Colonic mucosa (tissue), 4 donors: ENCODE measurements at places on chromosomes 4 and X. TPM values are rescaled to one million over a fixed set of nuclear protein-coding genes. Genes with fewer than 3 reads are reported as not detected.

DNA sequence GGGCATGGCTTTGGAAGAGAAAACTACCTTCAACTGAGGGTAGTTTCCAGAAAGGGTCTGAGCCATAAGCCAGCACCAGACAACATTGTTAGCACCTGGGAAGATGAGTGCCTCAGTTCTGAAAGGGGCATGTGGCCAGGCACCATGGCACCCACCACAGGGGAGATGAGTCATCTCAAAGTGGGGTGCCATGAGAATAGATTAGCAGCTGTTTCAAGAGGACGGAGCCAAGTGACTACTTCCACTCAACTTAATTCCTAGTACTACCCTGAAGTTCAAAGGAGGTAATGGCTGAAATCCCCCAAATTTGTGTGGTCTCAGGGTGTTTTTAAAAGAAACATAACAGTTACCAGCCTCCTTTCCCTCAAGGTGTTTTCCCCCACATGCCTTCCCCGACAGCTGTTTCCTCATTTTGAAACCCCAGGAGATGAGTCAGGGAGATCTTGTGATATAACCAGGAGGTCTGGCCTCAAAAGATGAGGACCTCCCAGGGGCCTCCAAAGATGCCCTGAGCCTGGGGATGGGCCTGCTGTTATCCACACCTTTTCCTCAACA lies 27.8 kb upstream of the FTHL17 start:
- no peak for DNase-seq

- no peak for DNase-seq
These were observed 246.7 kb downstream of the GPAT3 start for GRCh38 chr4:83782591-83782990.

GRCh38 chr4:143344041-143344440 lies 7.4 kb downstream of the GAB1 start:
- DNase-seq = no peak

- DNase-seq = peak; percentile 71
These were observed 6.2 kb upstream of the IQSEC2 start for GRCh38 chrX:53287493-53288138.

DNA sequence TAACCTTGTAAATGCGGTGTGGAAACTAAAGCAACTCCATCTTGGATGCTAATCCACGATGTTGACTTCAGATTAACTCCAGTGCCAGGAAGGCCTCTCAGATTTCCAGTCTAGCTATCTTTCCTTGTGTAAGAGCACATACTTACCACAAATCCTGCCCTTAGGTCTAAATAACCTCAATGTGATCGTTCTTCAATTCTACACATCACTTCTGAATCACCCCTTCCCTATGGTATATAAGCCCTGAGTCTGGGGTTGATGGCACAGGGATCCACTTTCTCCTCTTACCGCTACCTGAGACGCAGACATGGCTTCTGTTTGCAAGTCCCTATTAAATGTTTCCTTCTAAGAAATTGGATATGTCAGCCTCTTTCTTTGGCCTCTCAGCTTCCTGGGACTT lies 17.5 kb upstream of the ZNF41 start:
- no peak for DNase-seq

DNA sequence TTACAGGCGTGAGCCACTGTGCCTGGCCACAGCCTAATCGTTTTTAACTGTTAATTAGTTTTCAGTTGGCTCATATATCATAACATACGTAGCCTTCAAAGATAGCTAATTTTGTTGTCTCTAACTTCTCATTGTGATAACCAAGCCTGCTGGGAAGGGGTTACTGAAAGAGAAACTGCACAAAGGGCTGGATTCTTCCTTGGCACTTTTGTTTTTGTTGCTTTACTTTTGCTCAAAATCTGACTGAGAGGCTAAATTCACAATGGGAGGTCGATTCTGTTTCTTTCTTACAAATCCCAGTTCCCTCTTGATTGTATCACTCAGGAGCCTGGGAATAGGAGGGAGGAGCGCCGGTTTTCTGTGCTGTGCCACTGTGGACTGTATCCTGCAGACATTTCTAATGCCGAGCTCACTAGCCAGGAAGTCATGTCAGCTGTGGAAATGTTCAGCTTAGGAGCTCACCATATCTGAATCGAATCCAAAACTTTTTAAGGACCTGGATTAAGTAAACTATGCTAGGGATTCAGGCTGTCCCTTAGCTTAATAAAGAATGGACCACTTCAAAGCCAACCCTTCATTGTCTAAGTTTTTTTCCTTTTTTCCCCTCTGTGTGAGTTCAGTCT lies 120.5 kb upstream of the FAT1 start:
- DNase-seq = peak; percentile 32

DNA sequence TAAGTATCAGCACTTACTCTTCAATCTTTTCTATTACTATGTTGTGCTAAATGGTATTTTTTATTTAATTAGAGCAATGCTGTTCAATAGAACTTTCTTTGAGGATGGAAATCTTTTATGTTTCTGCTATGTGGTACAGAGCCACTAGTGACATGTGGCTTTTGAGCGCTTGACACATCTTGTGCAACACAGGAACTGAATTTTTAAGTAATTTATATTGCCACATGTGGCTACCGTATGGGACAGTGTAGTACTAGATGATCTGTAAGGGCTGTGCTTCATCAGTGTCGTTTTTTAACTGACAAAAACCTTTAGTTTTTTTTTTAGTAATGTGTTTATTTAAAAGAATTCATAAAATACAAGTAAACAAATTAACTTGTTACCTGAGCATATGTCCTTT lies 22.4 kb downstream of the HPRT1 start:
- no peak for DNase-seq

GRCh38 chr4:120009731-120010130 lies 56.9 kb downstream of the MAD2L1 start:
- no peak for DNase-seq

GRCh38 chr4:153345012-153345981 lies 809 bp downstream of the MND1 start:
- peak; percentile 54 for DNase-seq

- DNase-seq = no peak
These were observed 46.1 kb downstream of the GRK4 start for GRCh38 chr4:3009422-3009821.

- DNase-seq = no peak
These were observed 9.0 kb downstream of the HAND2 start for GRCh38 chr4:173520921-173521466.

DNA sequence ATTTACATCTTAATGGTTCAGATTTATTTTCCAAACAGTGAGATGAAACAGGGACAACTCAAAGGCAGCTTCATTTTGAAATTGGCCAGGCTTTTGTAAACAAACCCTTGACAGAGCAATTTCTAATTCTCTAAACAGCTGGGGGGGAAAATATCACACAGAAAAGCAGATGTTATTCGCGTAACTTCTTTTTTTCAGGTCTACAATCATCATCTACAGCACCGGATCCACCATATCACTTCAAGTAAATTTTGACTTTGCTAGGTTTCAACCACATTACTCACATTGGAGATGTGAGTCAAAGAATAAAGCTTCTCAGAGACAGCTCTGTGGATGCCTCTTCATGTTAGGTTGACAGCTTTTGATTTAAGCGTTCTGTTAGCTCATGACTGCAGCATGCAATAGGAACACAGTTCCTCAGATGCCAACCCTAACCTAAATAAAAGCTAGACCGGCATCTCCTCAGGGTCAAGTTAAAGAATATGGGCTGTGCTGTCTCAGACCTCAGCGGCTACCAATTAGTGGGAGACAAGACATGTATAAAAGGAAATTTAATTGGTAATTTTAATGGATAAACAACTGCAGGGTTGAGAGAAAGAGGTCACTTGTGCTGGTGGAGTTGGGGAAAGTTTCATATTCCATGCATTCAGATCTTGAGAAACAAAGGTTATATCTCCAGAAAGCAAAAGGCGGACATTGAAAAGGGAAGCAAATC lies 26.8 kb downstream of the AMELX start:
- DNase-seq = no peak

DNA sequence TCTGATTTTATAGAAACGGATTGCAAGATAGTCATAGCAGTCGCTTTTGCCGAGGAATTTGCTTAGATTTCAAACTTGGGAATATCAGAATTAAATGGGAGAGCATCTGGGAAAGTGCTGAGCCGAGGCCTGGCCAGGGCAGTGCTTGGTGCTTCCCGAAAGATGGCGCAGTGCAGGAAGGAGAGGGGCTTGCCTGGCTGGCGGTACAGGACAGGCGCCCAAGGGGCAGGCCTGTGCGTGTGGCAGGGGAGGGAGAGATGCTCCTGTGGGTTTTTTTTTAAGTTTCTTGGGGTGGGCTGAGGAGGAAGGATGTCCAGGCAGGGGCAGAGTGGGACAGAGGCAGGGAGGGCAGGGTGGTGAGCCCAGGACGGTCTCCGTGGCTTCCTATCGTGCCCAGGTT lies 241.1 kb downstream of the AFAP1 start:
- no peak for DNase-seq

- no peak for DNase-seq
These were observed 2.1 kb downstream of the SASH3 start for GRCh38 chrX:129781680-129782495.

- DNase-seq = no peak
These were observed 7.0 kb upstream of the TXK start for GRCh38 chr4:48141048-48141447.

DNA sequence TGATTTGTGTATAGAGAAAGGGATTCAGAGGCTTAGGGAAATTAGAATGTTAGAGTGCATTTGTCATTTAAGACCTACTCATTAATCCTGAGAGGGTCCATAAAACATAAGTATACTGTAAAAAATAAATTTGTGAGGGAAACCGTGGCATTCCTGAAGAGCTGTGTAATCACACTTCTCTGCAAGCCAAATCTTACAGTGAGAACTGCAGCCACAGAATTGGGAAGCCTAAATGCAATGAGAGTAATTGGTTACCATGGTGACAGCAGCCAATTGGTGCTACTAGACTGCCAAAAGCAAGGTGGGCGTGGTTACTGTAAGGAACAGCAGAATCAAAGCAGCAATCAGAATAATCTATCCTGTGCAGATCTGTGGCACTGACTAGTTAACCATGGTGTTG lies 345.2 kb upstream of the GRID2 start:
- DNase-seq = no peak

- DNase-seq = no peak
These were observed 3.3 kb downstream of the SHROOM2 start for GRCh38 chrX:9789555-9789954.

- peak; percentile 25 for DNase-seq
These were observed 88.3 kb downstream of the ZNF718 start for GRCh38 chr4:212438-213188.

- DNase-seq = no peak
These were observed 72.3 kb upstream of the ADGRG2 start for GRCh38 chrX:19194285-19195242.

GRCh38 chr4:33841120-33841519 lies 2403.2 kb downstream of the ARAP2 start:
- no peak for DNase-seq

DNA sequence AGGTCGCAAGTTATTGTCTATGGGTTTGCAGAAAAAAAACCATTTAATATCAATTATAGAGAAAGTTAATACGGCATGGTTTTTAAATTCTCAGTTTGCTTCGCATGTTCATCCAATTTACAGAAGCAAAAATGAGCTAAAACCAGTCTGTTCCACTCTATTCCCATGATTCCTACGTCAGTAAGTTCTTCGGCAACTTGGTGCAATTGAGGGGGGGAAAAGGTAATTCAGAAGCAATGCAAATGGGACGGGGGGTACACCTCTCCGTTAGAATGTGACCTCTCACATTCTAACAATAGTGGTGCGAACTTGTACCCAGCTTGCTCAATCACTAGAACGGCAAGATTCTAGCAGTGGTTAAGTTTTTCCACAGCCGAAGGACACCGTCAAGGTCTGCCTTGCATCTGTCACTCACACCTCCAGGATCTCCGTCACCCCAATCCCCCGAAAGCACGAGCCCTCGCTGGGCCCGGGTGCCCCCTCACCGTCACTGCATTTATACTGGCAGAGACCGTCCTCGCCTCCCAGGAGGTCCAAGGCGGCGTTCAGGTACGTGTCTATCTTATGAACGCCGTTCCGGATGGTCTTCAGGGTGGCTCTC lies 653 bp downstream of the PLA2G12A start:
- no peak for DNase-seq

DNA sequence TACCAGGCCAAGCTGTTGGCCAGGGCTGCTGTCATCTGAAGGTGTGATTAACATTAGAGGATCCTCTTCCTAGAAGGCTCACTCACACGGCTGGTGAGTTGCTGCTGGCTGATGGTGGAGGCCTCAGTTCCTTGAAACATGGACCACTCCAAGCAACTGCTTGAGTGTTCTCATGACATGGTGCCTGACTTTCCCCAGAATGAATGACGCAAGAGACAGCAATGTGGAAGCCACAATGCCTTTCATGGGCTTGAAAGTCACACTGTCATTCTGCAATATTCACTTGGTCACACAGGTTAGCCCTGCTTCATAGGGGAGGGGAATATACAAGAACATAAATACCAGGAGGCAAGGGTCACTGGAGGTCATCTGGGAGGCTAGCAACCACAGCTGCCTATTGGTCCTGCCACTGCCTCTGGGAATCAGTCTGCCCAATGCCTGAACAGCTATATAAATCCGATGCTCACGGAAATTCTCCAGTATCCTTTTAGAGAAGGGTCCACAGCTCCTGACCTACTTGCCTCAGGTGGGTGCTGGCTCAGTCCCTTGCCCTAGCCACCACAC lies 97.1 kb upstream of the MAML3 start:
- no peak for DNase-seq

DNA sequence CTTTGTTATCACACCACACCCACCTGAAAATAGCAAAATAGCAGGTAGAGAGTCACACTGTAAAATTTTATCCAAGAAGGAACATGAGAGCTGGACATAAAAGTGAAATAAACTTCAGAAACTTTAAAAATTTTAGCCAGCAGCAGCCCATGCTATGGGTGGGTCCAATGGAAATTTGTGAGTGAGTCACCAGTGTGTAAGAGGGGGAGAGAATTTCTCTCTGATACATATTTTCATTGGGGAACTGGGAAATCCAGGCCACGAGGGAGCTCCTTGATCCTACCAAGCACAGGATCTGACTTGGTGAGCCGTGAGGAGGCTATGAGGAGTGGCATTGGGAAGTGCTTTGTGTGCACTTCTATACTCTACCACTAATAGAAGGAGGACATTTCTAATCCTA lies 136.3 kb downstream of the FAAH2 start:
- DNase-seq = no peak

AR gene
- total RNA-seq = 0.67 TPM

MAP7D3 gene
- total RNA-seq = 2.8 TPM

AKAP4 gene
- total RNA-seq = not detected

HTATSF1 gene
- 30.6 TPM for total RNA-seq

FAM53A gene
- total RNA-seq = 1.5 TPM

PROM1 gene
- total RNA-seq = 34.3 TPM

PAGE2B gene
- not detected for total RNA-seq

PACRGL gene
- total RNA-seq = 11.5 TPM

PPEF2 gene
- not detected for total RNA-seq

SPANXN3 gene
- total RNA-seq = not detected

USP9X gene
- total RNA-seq = 89.0 TPM

FGF2 gene
- total RNA-seq = 5.0 TPM

CLTRN gene
- not detected for total RNA-seq
